ENCODE measurements at places on chromosomes 5 and 9.
A peak's percentile ranks its signal among the peaks of the same experiment; 100 is the strongest.

GRCh38 chr5:10680876-10681481, 80.1 kb downstream of the DAP start:
- DNase-seq: no peak

DNA sequence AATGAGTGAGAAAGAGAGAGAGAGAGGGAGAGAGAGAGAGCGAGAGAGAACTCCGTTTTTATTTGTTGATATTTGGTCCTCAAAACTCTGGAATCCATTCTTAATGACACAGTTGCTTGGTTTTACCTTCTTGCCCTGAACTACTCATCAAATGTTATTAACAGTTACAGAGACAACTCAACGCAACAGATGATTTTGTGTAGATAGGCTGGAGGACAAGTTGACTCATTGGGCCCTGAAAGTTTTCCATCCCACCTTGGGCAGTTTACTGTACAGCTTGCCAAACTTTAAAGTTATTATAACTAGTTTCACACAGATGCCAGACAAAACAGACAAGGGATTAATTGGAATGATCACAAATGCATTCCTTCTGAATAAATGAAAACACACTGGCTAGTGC, 339.9 kb downstream of the ARL15 start:
- DNase-seq: no peak

DNA sequence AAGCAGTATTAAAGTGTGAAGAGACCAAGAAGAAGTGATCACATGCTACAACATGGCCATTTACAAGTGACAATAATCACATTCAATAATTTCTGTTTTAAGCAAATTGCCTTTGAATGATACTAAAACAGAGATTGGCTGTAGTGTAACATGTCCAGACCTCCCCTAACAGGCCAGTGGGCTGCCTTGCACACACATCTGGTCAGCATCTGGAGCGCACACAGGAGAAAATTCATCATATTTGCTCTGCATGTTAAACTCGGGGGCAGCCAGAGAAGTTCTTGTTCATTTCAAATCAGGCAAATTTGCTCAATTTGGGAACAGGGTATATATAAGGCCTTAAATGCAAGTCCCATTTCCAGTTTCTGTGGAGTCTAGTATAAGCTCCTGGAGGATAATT, 111.1 kb upstream of the FBXL7 start:
- no peak for DNase-seq

DNA sequence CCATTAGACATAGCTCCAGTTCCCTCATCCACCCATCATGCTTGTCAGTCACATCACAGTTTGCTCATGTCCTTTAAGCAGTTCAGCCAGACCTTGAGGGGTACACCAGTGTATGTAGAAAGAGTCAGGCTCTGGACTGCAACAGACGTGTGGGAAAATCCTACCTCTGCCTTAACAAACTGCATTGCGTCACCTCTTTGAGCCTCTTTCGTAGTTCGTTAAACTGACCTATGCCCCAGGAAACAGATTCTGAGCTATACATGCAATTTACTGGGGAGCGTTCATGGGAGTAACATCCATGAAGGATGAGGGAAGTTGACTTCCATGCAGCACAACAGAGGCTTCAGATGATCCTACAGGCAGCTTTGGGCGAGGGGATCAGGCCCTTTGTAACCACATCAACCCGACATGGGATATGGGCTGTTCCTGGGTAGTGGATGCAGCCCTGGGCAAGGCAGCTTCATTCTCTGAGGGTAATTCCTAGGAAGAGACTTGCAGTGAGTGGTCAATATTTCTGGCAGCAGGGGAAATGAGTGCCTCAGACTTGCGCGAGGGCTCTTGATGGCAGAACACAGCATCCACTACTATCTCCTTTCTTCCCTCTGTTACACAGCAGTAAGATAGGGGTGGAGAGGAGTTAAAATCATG, 4.3 kb downstream of the SPINK4 start:
- no peak for DNase-seq

GRCh38 chr9:133035669-133036068, 4.9 kb downstream of the GTF3C5 start:
- DNase-seq: no peak

DNA sequence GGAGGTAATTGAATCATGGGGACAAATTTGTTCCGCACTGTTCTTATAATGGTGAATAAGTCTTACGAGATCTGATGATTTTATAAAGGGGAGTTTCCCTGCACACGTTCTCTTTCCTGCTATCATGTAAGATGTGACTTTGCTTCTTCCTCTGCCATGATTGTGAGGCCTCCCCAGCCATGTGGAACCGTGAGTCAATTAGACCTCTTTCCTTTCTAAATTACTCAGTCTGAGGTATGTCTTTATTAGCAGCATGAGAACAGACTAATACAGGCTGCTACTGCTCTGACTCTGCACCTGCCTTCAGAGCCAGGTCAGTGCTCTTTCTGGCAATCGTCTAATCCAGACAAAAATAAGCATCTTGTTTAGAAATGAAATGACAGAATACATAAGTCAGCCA, 479.2 kb upstream of the TUSC1 start:
- no peak for DNase-seq

GRCh38 chr5:64526734-64527439, 21.1 kb downstream of the RGS7BP start:
- no peak for DNase-seq

GRCh38 chr5:107522456-107522855, 148.3 kb downstream of the EFNA5 start:
- no peak for DNase-seq

GRCh38 chr9:79572032-79572607, 355 bp downstream of the TLE4 start:
- peak; percentile 60 for DNase-seq

GRCh38 chr5:171264843-171265242, 44.2 kb upstream of the TLX3 start:
- DNase-seq: no peak

GRCh38 chr9:98877311-98877710, 66.4 kb upstream of the COL15A1 start:
- no peak for DNase-seq

DNA sequence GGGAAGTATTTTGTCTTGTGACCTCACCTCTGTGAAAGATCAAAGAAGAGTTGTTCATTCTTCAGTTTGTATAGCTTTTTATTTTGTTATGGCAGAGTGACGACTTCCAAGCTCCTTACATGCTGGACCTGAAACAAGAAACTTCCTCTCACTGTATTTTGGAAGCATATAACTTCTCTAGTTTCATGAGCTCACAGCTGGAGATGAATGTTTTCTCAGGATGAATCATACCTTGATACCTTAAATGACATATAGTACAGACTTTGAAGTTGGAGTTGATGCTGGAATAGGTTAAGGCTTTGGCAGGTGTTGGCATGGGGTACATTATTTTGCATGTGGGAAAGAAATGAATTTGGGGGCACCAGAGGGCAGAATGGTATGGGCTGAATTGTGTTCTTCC, 112.5 kb downstream of the SLC25A46 start:
- DNase-seq: no peak

DNA sequence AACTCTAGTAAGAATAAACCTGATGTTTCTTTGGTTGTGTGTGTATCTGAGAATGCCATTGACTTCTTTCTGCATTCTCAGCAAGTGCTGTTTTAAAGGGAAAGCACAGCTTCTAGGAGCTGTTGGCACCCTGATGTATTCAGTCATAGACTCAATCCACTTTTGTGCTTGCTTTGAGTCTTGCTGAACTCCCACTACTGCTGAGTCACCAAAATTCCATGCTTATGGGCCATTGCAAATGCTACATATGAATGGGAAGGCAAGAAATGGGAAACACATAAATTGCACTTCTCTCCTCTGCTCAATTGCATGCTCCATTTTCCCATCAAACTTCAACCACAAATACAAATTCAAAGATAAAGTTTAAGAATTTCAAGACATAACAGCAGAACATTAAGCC, 9.8 kb upstream of the FTMT start:
- no peak for DNase-seq

- DNase-seq: no peak
Measured at GRCh38 chr5:178068293-178068692, 45.0 kb upstream of the N4BP3 start.

DNA sequence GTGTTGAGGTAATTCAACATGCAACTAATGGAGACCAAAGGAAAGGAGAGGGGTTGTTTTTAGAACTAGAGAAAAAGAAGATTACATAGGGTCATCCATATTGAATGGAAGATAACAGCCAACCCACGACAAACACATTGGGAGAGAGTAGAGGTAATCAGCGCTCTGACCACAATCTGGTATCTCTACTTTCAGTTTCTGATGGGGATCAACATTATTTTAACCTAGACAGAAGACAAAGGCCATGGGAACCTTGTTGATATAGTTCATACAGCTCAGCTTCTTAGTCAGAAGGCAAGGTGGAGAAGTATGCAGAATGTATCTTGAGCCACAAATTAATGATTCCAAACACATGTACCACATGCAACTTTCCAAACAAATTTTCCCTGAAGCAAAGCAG, 537.1 kb upstream of the ST8SIA4 start:
- no peak for DNase-seq

GRCh38 chr9:101387871-101388506, 3.2 kb upstream of the BAAT start:
- DNase-seq: peak; percentile 57

DNA sequence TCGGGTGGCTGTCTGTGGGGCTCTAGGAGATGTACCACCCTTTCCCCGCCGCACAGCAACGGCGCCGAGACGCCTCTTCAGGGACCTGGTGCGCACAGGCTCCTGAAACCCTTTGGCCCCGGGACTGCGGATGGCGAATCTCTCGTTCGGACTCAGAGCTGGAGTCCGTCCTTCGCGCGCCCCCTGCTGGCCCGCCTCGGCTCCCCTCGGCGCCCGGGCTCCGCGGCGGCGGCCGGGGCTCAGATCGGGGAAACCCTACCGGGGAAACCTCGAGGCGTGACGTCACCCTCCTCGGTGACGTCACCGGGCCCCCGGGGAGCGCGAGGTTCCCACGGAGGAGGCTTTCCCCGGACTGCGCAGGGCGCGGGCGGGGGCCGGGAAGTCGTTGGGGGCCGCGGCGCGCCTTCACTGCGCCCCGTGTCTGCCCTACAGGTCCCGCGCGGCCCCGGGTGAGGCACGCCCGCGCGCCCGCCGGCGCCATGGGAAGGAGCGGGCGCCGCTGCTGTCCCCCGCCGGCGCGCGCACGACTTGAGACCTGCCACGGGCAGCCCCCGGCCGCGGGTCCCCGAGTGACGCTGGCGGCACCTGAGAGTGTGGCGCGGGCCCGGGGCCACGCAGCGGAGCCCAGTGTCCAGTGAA, 7.9 kb downstream of the PRR7 start:
- DNase-seq: peak; percentile 62

DNA sequence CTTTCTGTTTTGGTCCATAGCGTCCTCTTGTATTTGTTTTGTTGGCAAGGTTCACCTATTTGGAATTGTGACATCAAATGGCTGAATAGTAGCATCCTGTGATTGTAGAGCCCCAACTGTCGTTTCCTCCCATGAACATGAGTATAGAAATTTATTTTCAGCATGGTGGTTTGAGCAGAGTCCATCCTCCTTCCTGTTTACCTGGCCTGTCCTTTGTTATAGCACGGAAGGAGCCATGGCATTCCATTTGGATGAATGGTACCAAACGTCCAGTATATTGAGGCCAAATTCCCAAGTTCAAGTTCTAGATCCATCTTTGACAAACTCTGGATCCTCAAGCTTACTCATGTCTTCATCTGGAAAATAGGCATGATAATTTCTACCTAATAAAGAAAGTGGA, 16.8 kb downstream of the RASGRF2 start:
- DNase-seq: no peak

DNA sequence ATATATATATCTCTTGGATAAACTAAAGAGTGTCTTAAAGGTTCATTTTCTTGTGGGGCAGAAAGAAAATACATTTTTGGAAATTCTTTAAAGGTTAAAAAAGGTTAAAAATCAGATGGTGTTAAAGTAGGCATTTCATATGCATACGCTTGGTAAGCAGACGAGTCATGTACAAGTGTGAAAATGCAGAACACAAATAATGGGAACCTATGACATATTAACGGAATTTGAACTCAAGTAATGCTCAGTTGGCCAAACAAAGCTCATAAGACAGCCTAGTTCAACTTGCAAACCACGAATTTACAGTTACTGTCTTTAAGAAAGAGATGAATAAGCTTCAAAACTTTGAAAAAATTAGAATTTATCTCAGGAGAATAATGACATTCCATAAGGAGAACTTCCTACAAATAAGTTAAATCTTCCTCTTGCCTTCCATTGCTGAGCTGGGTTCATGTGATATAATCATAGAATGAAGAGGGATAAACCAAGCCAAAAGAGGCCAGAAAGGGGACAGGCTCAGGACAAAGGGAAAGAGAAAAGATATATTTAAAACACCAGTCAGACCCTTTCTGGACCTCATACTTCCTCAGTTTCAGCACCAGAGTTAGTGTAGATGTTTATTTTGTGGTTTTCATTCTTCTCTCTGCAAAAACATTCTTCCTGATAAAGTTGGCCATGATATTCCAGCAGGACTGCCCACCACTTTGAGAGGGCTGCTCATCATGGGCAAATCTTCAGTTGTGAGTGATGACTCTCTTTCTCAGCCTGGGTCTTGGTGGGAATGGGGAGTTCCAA, 256.7 kb upstream of the CD180 start:
- no peak for DNase-seq

DNA sequence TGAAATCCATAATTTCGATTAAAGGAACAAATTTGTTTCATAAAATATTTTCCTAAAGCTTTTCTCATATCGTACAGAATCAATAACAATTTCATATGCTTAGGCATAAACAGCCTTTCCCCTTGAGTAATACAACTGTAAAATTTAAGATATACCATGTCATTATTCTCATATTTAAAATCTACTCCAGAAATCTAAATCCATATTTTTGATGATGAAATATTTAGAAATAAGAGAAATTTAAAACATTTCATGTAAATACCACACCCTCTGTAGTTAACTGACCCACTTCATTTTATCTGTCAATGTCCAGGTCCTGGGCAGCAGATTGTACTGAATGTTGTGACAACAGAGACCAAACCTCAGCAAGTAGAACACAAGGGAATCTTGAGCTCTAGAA, 5.1 kb downstream of the POC5 start:
- DNase-seq: no peak

DNA sequence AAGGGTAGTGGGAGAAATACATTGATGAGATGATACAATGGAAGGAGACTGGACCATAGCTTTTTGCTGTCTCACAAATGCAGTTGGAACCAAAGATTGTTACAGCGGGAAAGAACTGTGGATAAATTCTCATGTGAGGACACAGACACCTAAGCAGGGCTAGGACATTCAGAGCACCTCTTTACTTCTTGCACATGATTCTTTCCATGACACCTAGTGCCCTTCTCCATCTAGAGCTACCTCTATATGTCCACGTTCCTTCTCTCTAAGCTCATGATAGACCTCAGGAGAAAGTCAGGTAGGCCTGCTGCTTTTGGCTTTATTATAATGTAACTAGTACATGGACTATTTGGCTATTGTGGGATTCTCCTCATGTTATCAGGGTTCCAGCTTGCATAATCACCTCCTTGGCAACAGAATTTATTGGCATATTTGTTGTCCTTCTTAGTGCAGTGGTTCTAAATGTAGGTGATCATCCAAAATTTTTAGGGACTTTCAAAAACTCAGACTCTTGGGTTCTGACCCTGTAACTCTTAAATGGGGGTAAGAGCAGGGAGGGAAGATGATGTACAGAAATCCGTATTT, 27.2 kb downstream of the NR3C1 start:
- peak; percentile 14 for DNase-seq
